ENCODE measurements at places on chromosomes 12 and 14. TPM values are rescaled to one million over a fixed set of nuclear protein-coding genes. Genes with fewer than 3 reads are reported as not detected.

- DNase-seq = no peak
These were observed 15.1 kb upstream of the CISTR start for GRCh38 chr12:53766881-53767280.

GRCh38 chr14:92199763-92200162, 78.0 kb downstream of the CPSF2 start:
- no peak for DNase-seq

DNA sequence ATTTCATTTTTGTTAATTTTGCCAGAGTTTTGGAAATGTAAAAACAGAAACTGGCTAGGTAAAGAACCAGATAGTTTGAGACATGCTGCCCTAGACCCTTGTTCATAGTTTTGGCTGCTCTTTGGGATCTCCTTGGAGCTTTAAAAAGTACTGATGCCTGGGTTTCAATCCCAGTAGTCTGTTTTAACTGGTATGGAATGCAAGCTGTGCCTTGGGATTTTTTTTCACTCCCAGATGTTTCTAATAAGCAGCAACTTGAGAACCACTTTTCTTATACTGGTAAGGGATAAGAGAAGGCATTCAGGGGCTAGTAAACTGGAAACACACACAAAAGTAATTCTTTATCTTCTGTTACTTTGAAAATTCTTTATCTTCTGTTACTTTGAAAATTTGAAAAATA, 18.8 kb downstream of the SLC35F4 start:
- no peak for DNase-seq

KRT74 gene
- not detected for polyA plus RNA-seq
